ENCODE measurements at places on chromosomes 7 and 10. TPM values are rescaled to one million over a fixed set of nuclear protein-coding genes. Genes with fewer than 3 reads are reported as not detected.

ARHGEF35 gene
- 0.51 TPM for total RNA-seq

DNA sequence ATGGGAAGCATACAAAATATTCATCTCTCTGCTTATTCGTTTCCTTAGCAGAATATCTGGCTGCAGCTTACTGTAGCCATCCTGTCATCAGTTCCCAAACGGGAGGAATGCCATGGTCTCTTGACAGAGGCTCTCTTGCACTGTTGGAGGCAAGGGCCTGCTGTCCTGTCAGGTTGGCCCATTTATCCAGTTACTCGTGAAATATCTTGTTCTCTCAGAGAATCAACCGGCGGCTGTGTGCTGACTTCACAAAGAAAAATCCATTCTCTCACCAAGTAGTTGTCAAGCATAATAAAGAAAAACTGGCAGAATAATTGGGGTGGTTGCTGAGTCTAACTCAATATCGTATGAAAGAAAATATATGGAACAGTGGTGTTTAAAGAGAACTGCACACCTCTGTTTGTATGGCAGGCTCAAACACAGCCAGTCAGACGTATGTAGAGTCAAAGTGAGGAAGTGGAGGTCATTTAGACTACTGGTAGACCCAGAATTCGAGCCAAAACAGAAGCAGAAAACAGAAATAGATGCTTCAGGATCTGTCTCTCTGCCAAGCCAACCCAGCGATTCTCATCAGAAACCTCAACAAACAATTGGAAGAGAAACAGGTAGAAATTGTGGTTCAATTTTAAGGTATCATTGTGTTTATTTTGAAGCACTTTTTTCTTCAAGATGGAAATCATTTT lies 349.2 kb upstream of the PRKCQ start:
- no peak overlapping the region for H3K4me3 ChIP-seq
- no peaks in the 10 kb centered on the region for H3K36me3 ChIP-seq
- DNase-seq, result no peak
- no peaks in the 10 kb centered on the region for H3K4me1 ChIP-seq
- no peak overlapping the region for H3K27ac ChIP-seq
- no peaks in the 10 kb centered on the region for H3K27me3 ChIP-seq

SFTPA1 gene
- not detected for total RNA-seq

- DNase-seq, result peak; percentile 47
- no peak overlapping the region for H3K4me3 ChIP-seq
- peaks cover 8% of the 10 kb centered on the region for H3K27me3 ChIP-seq
Observed at GRCh38 chr10:67697724-67698131, 1.7 kb upstream of the CTNNA3 start.
